ENCODE measurements at places on chromosomes 2 and 18.

GRCh38 chr18:65762556-65762955 is 11.7 kb downstream of the CDH7 start:
- no peak for DNase-seq

- DNase-seq, result no peak
Measured at GRCh38 chr18:23864624-23865023, 149.9 kb upstream of the TTC39C start.

GRCh38 chr18:75167137-75167536 is 41.8 kb downstream of the PTGR3 start:
- no peak for DNase-seq

DNA sequence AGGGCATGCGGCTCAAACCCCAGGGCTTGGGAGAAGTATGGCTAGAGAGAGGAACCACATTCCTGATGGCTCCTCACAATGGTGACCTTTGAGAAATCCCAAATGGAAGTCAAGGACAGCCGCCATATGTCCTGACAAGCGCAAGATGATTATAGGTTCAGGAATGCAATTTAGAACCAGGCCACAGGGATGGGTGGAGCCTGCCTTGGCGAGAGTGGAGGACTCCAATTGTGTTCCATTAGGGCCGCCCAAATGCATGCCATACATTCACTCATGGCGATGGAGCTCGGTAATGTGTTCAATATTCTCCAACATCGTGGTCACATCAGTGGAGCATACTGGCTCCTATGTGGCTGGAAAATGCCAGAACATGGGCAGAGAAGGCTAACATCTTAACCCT is 662.9 kb upstream of the ID2 start:
- peak; percentile 14 for DNase-seq

DNA sequence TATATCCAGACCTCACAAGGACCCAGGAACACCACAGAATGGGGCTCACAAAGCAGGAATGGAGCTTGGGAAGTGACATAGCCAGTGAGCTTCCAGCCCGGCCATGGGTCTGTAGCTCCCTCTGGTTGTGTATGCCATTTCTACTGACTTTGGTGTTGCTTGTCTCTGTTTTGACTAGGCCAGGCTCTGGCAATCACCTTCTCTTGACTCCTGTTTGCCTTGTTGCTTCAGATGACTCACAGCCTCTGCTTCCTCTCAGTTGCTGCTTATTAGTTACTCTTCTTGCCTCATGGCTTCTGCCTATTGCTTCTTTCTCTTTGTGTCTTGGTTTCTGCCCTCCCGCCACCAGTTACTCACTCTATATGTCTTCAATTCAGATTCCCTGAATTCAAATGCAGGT is 15.8 kb upstream of the IER3IP1 start:
- peak; percentile 9 for DNase-seq

- DNase-seq, result peak; percentile 64
Measured at GRCh38 chr2:207869784-207870778, 100.4 kb upstream of the FZD5 start.

GRCh38 chr2:119293254-119293653 is 69.6 kb downstream of the STEAP3 start:
- DNase-seq, result no peak

DNA sequence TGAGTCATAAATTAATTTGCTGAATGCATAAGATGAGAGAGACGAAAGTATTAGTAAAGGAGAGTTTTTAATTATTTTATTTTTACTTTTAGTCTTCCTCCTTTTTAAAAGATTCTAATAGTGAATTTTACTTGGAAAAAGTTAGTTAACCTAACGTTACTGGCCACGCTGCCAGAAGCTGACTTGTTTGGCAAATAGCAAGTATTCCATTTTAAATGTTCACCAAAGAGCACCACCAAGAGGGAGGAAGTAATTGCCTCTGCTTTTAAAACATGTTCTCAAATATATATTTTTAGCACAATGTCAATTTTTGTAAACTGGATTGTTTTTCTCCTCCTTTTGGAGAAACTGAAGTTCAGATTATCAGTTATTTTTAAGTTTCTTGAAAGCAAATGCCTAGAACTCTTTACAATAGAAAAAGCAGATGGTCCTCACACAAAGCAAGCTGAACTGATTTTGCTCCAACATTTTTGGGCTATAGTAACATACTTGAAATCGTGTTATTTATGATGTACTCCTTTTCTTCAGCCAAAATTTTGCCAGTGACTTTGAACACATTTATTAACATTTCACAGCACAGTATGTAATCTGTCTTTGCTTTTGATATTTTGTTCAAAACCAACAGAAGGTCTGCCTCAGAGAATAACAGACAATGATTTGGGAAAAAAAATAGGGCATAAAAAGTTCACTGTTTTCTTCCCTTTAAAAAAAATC is 1311.0 kb upstream of the FAM98A start:
- no peak for DNase-seq

- no peak for DNase-seq
Measured at GRCh38 chr2:225040856-225041206, 1.4 kb downstream of the DOCK10 start.

- no peak for DNase-seq
Measured at GRCh38 chr2:11388262-11389051, 44.0 kb upstream of the ROCK2 start.

DNA sequence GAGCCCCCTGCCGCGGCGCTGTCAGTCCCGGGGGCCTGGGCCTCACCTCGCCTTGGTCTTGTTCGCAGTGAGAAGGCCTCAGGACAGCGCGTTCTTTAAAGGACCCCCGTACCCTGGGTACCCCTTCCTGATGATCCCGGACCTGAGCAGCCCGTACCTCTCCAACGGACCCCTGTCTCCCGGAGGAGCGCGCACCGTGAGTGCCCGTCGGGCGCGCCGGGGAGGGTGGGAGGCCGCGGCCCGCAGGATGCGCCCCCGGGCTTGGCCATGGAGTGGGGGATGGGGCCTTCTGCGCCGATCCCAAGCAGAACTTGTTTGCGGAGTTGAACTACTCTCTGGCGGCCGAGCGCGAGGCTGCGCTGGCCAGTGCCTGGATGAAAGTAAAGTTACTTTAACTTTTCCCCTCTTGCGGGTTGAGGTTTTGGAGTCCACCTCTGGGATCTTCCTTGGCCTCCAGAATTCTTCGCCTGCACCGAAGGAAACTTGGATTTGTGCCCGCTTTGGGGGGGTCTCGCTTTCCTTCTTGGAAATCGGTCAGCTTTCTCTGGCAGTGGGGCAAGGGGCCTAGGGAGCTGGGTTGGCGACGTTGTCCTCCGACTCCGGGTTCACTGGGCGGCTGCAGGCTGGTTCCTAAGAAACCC is 1.2 kb downstream of the TCF7L1 start:
- DNase-seq, result peak; percentile 56

- no peak for DNase-seq
Measured at GRCh38 chr2:129331638-129332037, 647.8 kb upstream of the RAB6C start.

DNA sequence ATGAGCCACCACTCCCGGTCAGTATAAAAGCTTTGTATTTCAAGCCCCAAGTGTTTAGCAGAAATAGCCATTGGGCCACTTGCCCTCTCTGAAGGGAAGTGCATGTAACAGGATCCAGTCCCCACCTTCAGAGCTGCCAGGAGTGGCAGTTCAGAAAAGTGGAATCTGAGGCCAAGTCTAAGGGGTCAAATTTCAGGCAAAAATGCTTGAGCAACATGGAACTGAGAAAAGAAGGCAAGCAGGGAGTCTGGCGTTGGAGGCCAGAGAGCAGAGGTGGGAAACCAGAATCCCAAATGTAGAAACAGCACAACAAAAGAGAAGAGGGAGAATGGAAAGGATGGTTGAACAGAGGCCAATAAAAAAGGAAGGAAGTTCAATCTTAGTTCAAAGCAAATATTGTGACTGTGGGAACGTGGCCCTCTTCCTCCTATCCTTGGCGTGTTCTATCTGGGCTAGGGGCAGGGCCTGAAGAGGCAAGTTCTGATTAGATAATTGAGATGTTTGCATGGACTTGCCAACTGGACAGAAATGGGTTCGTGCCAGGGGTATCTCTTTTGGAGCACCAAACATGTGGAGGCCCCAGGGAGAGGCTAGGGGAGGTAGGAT is 102.2 kb downstream of the AP1S3 start:
- peak; percentile 64 for DNase-seq

DNA sequence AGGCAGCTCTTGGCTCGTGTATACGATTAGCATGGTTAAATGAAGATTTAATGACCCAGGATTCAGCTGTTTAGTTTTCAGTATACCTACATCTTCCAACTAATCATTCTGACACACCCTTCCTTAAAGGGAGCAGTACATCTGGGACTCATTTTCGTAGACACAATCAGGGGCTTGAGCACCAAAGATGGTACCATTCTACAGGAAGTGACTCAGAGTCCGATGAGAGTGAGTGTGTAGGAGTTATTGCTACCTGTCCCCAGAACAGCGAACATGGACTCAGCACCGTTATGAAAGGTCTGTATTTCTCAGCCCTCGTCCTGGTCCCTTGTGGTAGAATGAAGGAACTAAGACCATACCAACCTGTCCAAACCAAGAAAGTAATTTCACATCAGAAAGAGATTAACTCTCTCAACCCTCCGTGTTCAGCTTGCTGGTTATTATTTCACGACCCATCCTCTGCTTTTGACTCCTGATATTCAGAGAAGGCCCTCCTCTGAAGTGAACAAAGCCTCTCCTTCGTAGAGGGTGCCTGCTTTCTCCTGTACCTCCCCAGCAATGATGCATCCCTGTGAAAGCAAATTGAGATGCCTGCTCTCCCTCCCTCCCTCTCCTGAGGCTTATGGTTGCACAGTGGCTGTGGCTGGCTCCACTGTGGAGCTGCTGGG is 214.8 kb downstream of the MTX2 start:
- no peak for DNase-seq

DNA sequence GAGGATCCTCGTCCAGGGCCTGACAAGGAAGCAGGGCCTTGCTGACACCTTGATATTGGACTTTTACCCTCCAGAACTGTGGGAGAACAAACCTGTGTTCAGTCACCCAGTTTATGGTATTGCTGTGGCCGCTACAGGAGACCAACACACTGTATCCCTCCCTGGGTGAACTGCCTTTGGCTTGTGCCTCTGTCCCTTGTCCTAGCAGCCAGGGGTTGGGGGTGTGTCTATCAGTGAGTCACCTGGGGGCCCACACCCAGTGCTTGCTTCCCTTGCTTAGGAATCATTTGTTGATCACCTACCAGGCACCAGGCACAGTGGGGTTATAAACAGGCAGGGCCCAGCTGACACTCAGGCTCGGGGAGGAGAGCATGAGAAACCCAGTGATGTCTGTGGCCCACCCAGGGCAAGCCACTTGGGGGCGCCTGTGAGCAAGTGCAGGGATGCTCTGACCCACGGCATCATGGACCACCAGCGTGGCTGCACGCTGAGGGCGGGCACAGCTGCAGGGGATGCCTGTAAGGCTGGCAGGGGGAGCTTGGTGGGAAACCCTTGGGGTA is 17.1 kb downstream of the TMEM185B start:
- DNase-seq, result no peak

DNA sequence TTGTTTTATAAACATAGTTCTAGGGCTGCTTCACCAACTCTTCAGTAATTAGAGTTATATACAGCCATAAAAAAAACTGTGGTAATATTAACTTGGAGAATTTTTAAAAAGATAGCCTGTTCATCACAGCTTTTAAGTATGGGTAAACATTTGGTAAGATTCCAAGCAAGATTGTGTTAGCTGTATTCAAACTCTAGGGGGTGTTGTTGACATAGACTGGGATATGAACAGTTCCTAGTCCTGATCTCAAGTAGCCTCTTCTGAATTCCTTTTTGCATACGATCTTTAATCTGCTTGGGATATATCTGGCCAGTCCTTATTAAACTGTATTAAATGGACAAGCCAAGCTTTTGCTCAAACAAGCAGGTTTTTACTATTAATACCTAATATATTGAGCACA is 13.4 kb downstream of the NOP58 start:
- DNase-seq, result peak; percentile 83

DNA sequence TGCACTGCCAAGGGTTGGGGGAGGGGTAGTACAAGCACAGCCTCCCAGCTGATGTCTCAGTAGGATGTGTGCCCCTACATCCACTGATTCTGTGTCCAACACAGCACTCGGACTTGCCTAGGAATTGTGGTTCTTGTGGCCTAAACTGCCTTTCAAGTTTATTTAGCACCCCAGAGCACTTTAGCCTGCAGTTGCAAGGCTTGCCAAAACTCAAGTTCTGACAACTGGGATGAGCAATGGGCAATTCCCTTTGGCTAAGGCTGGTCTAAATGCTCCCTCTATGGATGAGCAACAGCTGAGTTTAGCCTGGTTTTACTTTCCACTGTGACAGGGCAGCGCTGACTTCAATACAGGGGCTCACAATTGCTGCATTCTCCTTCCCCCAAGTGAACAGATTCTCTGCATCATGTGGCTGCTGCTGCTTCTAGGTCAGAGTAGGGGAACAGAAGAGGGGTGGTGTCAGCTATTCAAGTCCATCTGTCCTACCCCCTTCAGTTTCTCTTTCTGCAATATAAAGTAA is 471.5 kb downstream of the PIK3C3 start:
- DNase-seq, result peak; percentile 27

All from fibroblast of the aortic adventitia (primary cell).